Pulmonary artery endothelial cell (primary cell): ENCODE measurements at places on chromosomes 6 and 20.

GRCh38 chr6:11366183-11366933, 133.9 kb upstream of the NEDD9 start:
- no peak for DNase-seq

DNA sequence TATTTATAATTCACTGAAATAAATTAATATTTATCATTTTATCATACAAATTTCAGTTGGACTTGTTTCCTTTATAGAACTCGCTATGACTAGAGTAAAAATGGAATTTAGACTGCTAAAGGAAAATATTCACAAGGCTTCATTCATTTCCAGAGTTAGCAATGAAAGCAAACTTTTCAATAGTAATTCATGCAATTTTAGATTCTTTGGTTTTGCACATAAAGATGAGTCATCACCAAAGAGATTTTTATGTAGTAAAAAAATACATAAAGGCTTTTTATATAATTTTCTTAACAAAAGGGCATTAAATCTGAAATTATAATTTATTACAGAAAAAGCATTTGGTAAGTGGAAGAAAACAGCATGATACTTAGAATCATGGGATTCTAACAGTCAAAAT, 37.2 kb upstream of the STXBP5 start:
- no peak for DNase-seq

DNA sequence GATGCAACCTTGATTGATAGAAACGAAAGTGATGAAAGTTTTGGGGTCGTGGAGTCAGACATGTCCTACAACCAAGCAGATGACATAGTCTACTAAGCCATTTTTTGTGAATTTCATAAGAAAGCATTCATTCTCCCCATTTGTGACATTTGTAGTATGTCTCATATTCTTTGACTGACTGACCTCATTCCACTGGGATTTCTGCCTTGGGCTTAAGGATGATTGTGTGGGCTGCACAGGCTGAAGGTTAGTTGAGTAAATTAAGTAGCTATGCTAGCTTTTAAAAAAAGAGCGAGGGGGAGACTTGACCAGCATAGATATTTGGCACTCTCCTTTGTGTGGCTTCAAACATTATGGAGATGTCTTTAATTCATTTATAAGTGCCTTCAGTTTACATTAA, 28.9 kb downstream of the STMND1 start:
- no peak for DNase-seq

DNA sequence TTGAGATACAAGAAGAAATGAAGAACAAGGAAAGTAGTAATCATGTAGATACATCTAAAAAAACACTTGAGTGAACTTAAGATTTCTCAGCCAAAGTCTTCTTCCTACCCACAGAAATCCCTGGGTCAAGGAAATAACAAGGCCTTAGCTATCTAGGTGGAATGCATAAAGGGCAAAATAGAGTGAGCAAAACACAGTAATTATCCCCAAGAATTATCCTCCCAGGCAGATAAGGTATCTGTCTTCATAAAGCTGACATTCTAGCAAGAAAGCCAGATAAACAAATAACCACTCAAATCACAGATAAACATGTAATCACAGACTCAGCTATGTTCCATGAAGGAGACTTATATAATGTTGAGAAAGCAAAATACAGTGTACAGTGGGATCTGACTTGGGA, 136.9 kb upstream of the C6orf118 start:
- DNase-seq: no peak

- no peak for DNase-seq
These were observed 62.1 kb downstream of the SLC24A3 start for GRCh38 chr20:19274412-19275015.

DNA sequence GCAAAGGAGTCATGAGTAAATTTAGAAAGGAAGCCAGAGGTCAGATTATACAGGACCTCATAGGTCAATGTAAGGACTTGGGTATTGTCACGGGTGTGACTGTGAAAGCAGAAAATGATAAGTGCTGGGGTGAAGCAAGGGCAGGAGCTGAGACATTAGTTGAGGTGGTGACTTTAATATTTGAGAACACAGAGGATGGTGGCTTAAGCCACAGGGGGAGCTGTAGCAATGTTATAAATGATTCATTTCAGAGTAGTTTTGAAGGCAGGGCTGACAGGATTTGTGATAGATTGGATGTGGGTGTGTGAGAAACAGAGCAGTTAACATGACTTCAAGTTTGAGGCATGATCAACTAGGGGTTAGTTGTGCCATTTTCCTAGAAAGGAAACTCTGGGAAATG, 659.9 kb downstream of the EPM2A start:
- DNase-seq: no peak

DNA sequence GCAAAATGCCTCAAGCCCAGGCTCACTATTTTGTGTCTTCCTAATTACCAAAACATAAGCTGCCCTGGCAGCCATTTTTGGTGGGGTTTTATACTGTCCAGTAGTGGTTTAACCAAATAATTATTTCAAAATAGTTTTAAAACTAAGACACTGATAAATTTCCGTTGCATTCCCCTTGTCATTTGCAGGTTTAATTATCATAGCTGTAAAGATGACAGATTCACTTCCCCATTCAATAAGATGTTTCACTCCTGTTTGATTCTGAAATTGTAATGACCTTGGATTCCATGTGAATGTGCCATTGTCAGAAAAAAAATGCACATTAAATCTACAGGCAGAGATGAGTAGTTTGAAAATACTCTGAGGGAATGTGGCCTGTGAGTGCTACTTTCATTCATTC, 172.0 kb downstream of the COL9A1 start:
- DNase-seq: no peak

GRCh38 chr6:84763886-84764331, 489 bp downstream of the TBX18 start:
- DNase-seq: no peak

- DNase-seq: no peak
These were observed 2.7 kb downstream of the ITCH start for GRCh38 chr20:34365765-34366213.

DNA sequence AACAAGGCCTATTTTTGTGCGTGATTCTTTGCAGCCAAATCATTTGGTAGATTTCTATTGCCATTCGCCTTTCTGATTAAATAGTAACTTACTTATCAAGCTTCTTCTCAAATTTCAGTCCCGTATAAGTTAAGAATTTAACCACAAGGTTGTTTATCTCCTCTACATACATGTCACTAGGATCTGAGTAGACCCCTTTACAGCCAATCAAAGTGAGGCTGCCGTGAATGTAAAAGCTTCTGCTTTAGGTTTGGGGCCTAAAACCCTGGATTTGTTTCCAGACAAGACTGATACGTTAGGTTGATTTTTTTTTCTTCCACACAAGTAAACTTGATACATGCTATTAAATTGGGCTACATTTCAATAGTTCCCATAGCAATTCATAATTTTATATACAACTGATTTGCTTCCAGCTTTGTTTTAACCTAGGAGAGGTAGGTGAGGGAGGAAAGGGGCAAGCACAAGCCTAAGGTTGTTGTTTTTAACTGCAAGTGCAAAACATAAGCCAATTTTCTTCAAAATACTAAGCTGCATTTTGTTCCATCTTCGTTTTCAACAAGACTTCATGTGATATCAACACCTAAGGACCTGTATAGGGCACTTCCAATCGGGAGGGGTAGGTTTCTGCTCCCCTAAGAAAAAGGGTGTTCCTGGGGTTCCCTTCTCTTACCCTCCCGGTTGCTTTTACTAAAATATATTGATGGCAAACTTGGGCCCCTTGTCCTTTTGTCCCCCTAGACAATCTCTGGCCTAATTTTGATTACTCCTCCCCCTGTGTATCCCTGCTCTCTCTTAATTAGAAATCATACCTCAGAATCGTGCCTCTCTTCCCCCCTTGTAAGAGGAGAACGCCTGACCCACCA, 1.7 kb downstream of the RANBP9 start:
- DNase-seq: no peak

DNA sequence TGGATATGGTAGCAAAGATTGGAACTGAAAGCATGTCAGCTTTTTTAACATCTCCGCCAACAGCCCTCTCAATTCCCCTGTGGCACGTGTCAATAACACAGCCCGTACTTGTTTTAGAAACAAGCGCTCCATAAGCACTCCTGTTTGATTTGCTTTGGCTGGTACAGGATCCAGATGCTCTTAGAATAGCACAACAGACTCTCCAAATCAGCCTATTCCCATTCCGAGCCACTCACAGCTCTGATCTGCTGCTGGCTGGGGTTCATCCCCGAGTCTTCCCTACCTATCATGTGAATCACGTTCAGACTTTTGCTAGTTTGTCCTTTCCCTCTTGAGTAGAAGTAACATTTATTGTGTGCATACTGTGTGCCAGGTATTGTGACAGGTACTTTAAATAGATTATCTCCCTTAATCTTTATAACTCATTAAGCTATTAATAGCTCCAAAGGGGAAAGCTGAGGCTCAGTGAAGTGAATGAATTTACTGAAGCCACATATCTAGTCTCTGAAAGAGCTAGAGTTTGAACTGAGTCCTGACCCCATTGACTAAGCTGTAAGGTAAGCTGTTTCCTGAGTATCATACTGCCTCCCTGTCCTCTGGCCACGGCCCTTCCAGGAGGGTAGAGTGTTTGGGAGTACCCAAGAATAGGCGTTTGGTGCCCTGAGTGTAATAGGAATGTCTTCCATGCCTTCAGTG, 46.7 kb downstream of the RALY start:
- DNase-seq: no peak

DNA sequence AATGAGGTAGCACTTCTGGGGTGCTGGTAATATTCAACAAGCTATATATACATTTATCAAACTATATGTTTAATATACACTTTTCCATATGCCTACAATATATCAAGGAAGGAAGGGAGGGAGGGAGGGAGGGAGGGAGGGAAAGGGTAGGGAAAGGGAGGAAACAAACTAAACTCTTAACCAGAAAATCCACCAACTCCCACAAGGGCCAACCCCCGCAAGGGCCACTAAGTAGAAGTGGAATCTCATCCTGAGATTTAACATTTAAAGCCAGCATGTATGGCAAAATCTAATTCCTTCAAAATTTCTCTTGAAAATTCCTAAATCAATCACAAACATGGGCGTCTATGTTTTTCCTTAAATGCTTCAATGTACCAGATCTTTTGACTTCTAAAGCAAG, 298.6 kb upstream of the THEMIS start:
- no peak for DNase-seq

DNA sequence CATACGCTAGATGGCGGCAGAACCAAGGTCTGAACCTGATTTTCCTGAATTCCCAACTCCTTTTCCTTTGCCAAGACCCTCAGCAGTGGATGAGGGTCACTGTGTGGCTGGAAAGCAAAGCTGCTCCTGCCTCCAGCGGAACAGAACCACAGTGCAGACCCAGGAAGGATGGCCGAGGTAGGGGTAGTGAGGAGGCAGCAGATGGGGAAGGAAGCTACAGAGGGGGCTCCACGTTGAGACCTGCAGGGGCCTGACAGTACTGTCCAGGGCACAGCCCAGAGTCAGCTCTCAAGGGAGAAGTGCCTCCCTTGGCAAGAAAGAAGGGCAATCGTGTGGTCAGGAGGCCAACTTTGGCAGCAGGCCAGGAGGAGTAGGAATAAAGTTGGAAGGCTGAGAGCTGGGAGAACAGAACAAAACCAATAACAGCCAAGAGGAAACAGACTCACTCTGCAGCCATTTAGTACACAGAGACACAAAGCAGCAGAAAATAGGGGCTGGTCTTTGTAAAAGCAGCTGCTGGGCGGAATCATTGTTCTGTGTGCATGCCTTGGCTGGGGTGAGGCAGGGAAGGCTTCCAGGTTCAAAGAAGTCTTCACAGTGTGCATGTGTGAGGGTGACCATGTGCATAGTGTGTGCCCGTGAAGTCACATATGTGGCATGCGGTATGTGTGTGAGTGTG, 3.1 kb downstream of the GABRR2 start:
- DNase-seq: peak; percentile 89

GRCh38 chr6:29702519-29703103, 20.6 kb upstream of the HLA-F start:
- peak; percentile 2 for DNase-seq

DNA sequence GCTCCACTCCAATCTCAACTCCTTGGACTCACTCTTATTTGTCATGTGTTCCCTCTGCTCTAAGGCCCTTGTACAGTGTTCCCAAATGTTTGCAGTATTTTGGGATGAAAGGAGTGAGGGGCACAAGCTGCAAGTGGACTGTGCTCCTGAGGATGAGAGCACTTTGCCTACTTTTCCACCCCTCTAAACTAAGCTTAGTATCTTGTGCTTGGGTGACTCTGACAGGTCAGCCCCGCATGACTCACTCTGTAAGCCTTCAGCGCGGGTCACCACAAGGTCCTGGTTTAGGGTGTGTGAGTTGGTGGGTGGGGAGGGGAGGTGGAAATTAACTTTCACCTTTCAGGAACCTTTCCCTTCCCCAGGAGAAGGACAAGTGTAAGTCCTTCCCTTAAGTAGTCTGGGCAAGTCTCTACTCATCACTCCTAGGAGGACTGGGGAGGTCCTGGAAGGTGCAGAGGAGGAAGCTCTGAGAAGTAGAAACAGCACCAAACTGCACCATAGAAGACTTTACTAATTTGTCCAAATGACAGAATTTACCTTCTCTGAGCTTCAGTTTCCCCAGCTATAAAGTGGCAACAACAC, 68.8 kb upstream of the EPB41L1 start:
- DNase-seq: no peak

DNA sequence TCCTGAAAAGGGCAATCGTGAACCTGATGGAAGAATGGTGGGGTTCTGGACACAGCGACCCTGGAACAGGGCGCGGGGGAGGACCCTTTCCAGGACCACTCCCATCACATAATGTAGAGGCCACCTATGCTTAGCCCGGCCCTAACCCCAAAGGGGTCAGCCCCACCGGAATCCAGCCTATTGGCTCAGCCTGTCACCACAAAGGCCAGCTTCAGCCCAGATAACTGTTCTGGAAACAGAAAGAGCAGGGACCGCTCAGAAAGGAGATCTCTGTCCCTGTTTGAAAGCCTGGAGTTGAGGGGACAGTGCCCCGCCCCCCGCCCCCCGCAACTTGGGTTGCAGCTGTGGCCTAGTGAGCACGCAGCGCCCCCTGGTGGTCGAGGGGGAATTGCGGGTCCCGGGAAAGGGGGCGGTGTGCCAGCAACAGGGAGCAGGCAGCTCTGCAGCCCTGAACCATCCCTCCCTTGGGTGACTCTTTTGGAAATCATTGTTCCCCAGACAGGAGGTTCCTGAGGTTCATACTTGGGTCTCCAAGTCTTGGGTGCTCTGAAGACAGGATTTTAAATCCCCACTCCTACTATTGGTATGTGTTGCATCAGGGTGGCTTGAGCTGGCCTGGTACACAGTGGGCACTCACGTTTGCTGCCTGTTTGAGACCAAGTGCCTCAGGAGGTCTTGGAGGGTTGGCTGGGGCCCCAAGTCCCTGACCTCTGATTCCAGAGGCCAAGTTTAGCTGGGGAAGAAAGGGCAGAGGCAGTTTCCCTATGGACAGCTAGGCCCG, 1.5 kb downstream of the SIGLEC1 start:
- no peak for DNase-seq
